Hematopoietic multipotent progenitor cell treated with erythropoietin and hydrocortisone succinate and interleukin-3 and kit ligand, for 4 days (in vitro differentiated cells): ENCODE measurements at places on chromosomes 11 and 22.
A peak's percentile ranks its signal among the peaks of the same experiment; 100 is the strongest.

DNA sequence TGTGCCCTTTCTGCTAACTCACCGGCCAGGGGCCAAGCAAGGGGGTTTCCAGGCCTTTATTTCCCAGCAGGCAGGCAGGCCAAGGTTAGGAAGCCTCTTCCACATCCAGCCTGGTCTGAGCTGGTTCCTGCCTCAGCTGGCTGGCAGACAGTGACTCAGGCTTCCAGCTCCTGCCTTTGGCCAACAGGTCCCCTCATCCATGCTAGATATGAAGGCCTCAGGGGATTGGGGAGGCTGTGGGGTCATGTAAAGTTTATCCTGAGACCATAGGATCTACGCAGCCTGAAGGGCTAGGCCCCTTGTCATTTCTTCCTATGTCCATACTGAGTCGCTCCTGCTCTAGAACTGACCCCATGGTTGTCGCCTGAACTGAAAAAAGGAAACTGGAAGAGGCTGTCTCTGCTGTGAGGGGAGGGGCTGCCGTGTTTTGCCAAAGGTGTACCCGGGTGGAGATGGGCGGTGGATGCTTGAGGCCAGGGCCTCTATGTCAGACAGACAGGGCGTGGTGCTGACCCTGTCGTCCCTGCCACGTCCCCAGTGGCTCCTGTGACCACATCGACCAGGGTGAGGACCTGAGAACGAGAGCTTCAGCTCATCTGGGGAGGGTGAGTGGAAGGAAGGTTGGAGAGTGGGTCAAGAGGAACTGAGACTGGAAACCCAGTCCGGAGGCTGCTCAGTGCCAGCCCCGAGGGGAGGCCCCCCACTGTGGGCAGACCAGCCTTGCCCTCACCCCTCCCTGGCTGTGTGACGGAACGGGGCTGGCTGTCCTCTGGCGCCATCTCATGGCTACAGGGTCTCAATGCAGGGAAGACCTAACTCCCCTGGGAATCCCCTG lies 17.0 kb downstream of the P2RY6 start:
- peak; percentile 77 for DNase-seq

DNA sequence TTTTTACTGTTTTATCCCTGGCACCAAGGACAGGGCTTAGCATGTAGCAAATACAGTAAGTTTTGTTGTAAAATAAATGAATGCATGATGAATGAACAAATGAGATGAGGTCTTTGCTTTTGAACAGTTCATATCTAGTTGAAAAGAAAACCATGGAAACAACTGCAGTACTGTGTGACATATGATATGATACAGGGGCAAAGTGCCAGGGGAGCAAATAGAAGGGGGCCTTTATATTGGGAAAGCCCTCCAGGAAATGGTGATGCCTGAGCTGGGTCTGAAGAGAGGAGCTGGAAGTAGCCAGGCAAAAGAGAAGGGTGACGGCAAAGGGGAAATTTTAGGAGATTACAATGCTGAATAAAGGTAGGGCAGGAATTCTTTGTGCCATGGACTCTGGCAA lies 63.8 kb upstream of the UCP3 start:
- DNase-seq = no peak

DNA sequence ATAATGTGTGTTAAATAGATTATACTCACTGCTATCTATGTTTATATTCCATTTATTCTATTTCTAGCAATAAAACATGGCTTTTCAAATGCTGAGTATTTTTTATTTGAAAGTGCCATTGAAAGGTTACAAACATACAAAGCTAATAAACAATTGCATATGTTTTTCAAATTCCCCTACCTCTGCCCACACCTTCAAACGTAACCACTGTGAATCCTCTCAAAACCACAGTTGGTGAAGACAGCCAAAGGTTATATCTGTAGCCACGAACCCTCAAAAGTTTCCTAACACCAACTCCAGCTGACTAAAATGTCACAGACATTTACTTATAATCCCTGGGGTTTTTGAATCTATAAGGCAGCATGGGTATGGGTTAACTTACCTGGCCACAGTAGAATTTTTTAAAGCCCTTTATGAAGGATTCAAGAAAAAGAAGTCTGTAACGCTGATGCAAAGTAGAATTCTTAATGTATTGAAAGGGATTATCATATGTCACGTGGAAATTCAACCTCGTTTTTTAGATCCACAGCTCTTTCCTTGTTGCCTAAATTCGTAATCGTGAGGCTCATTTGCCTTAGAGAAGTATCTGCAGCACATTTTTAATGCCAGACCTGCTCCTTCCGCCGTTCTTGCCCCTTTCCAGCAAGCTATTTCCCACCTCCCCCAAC lies 122.5 kb upstream of the ZC3H12C start:
- DNase-seq = no peak

GRCh38 chr22:30265823-30266444 lies 717 bp downstream of the OSM start:
- DNase-seq = peak; percentile 94

DNA sequence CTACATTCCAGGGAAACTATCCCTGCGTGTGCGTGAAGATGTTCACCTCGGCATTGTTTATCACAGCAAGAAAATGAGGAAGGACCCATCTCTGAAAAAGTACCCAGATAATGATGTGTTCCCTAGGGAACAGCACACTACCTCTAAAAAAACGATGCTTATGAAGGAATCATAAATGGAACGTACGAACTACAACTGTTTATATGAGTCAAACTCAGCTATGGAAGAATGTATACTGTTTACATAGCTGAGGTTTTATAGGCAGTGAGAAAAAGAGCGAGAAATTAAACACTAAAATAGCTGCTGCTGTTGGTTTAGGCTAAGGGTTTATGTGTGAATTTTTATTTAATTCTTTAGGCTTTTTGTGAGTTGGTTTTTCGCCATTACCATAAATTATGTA lies 48.9 kb downstream of the APOL1 start:
- no peak for DNase-seq

- DNase-seq = no peak
Observed at GRCh38 chr11:77882396-77882795, 61.5 kb downstream of the AAMDC start.

GRCh38 chr11:87097582-87097981 lies 59.8 kb downstream of the TMEM135 start:
- DNase-seq = peak; percentile 88

DNA sequence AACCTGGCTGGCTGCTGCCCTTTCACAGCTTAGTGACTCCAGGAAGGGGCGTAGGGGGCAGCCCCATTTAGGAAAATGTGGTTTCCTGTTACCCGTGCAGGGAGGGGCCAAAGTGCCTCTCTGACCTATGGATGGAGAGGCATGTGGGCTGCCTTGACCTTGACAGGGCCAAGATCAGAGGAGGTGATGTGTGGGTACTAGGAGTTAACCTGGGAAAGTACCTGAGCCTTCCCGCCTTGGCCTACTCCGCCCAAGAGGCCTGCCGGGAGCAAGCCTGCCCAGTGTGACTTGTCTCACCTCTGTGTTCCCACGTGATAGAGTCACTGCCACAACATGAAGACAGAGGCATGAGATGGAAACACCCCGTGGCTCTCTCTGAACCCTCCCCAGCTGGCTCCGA lies 33.4 kb downstream of the GRAMD4 start:
- DNase-seq = peak; percentile 34

DNA sequence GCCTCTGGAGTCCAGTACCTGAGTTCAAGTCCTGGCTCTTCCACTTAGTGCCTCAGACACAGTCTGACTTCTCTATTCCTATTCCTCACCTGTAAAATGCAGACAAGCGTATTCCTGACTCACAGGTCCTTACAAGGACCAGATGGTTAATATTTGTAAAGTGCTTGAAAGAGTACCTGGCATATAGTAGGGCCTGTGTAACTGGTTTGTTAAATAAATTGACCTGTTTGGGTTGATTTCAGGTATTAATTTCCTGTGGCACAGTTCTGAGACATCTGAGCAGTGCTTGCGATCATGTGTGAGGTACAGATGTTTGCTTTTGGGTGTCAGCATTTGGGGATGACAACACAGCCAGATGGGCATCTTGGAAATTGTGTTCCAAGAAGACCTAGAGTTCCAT lies 127.5 kb downstream of the APIP start:
- no peak for DNase-seq

- no peak for DNase-seq
Observed at GRCh38 chr11:75766443-75767227, 1.9 kb upstream of the DGAT2 start.

GRCh38 chr11:4455419-4455818 lies 6.3 kb downstream of the OR52K2 start:
- peak; percentile 76 for DNase-seq

- DNase-seq = no peak
Observed at GRCh38 chr11:36588099-36588498, 6.2 kb upstream of the IFTAP start.

DNA sequence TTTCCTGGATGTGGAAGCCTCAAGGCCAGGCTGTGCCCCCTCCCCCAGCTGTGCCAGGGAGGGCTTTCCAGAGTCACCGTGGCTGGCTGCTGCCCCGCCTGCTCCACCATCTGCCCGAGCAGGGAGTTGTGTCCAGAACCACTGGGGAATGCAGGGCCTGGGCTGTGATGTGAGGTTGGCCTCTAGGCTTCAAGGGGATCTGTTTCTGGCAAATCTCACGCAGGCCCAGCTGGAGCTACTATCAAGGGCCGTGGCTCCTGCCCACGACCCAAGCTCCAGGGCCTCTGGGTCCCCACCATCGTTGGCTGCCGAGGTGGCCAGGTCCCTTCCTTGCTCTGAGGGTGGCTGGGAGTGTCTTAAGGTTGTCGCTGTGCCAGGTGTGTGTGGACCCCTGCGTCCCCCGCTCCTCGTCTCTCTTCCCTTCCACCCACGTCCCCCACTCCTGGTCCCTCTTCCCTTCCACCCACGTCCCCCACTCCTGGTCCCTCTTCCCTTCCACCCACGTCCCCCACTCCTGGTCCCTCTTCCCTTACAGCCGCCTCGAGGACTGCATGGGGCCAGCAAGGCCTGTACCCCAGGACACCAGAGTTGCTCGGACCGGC lies 6.1 kb downstream of the BRSK2 start:
- DNase-seq = no peak

DNA sequence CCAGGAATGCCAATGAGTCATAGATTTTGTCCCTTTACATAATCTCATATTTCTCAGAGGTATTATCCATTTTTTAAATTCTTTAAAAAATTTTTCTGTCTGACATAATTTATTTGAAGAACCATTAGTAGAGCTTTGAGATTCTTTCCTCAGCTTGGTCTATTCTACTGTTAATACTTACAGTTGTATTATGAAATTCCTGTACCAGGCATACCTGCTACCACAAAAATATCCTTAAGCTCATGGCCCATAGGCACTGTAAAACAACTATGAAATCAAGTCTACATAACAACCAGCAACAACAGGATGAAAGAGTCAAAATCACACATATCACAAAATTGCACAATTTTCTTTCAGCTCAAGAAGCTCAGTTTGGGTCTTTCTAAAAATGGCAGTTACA lies 541.3 kb downstream of the LUZP2 start:
- no peak for DNase-seq

DNA sequence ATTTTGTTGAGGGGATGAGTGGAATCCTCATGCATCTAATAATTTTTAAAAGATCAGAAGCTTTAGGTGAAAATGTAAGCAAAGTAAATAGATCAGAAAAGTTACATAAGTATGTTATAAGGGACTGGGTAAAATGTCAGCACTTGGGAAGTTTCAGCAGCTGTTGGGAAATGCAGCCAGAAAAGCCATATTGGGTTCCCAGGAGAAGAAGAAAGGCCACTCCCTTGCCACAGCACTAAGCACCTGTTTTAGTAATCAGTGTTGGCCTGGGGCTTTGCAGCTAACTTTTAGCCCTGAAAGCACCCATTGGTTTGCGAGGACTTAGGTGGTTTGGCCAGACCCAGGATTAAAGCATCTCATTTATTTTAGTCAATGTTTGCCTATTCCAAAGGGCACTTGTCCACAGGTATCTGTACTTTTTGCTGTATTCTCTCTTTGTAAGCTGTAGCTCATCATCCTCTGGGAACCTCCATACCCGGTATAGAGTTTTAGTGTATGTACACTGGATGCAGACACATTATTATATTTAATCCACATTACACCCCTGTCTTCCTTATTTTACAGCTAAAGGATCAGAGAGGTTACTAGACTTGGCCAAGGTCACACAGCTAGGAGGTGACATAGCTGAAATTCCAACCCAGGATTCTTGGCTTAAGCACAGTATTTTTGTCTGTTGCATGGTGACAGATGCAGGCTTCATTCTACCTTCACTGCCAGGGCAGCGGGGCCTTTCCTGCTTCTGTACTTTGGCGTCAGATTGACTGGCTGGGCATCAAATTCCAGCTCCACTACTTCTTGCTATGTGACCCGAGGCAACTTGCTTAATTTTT lies 127.7 kb upstream of the SESN3 start:
- DNase-seq = no peak

DNA sequence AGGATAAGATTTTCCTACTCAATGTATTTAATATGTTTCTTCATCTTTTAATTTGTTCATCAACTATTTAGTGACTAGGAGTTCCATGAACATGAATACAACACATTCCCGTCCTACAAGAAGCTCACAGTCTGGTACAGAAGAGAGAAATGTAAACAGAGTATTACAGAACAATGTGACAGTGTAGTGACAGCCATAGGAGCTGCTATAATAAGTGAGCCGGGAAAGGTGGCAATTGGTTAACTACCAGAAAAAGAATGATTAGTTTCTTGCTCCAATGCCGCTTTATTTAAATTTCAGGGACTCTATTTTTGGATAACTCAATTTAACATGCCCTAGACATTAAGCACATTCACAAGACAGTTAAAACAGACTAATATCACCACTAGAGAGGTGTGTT lies 192.3 kb downstream of the CADM1 start:
- no peak for DNase-seq

- no peak for DNase-seq
Observed at GRCh38 chr22:46349681-46350080, 14.2 kb downstream of the TRMU start.

DNA sequence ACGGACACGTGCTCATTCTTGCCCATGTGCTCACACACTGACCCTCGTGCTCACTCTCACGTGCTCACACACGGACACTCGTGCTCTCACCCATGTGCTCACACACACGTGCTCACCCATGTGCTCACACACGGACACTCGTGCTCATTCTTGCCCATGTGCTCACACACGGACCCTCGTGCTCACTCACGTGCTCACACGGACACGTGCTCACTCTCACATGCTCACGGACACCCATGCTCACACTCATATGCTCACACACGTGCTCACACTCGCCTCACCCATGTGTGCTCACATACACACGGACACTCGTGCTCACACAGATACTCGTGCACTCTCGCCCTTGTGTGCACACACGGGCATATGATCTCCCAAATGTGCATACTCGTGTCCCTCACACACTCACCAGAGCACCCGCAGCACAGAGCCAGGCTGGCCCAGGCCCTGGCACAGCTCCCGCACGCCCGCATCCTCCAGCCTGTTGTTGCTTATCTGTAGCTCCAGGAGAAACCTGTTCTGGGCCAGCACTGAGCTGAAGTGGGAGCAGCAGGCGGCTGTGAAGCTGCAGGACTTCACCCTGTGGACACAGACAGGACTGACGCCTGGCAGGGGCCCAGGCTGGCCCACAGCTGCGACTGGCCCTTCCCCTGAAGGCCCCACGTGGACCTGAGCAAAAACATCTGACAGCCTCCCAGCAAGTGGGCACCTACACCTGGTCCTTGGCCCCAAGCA lies 9.3 kb downstream of the RNH1 start:
- DNase-seq = peak; percentile 36
